GM13977 (cell line): ENCODE measurements at places on chromosomes 11 and 22.

DNA sequence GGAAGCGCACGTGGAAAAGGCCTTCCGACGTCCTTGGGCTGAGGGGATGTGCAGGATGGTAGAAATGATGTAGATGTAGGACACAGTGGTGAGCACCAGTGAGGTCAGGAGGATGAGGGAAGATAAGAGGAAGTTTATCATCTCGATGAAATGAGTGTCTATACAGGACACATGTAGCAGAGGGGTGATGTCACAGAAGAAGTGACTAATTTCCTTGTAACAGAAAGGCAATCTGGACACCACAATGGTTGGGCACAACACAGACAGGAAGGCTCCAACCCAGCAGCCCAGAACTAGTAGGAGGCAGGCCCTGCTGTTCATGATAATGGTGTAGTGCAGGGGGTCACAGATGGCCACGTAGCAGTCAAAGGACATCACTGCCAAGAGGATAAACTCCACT lies 35.0 kb upstream of the OR6M1 start:
- no peak for DNase-seq

DNA sequence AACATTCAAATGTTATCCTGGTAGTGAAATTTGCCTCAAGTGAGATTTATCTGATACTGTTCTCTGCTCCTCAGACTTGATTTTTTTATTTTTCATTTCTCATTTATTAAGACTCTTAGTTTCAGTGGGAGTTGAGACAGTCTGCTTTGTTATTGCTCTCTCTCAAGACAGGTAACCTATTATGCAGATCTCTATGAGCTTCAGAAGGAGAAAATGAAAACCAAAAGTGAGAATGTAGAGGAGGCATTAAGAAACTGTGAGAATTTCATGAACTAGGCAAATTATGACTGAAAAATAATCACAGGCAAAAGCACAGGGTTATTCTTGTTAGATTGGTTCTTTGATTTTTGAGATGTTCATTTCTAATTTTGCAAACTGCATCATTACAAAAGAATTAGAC lies 290.0 kb upstream of the CHORDC1 start:
- DNase-seq = peak; percentile 2

GRCh38 chr11:23103416-23103815 lies 243.1 kb upstream of the CCDC179 start:
- no peak for DNase-seq

DNA sequence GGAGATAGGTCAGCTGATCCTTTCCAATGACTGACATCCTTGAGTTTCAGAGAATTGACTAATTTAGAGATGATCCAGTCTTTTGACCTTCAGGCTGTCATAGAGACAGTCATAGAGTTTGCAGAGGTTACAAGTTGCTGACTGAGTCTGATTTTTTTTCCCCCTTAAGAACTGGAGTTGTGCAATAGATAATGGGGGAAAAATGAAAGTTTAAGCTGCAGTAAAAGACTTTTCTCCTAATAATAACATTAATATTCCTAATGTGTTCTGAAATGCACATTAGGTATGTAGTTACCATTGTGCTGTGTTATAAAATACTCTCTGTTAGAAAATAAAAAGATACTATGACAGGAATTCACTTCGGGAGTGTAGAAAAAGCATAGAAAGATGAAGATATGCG lies 876.9 kb upstream of the RAG2 start:
- DNase-seq = no peak

GRCh38 chr11:73957654-73958361 lies 7.0 kb downstream of the DNAJB13 start:
- DNase-seq = no peak

DNA sequence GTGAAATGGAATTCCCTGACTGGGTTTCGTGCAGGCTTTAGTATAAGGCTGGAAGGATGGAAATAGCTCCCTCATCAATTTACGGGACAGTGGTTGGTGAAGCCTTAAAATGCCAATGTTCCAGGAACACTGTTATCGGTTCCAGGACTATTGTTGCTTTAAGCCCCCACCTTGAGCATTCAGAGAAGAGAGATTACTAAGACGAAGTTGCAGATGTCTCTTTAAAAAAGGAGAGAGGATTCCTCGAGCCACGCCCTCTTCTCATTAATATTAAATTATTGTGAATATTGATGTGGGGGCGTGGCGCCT lies 195 bp upstream of the CREB3L1 start:
- DNase-seq = peak; percentile 79
